ENCODE measurements at places on chromosomes 2 and 18.

GRCh38 chr18:3616142-3616541, 166.2 kb downstream of the TGIF1 start:
- no peak for DNase-seq

- no peak for DNase-seq
These were observed 193.4 kb downstream of the SOX11 start for GRCh38 chr2:5885451-5886173.

DNA sequence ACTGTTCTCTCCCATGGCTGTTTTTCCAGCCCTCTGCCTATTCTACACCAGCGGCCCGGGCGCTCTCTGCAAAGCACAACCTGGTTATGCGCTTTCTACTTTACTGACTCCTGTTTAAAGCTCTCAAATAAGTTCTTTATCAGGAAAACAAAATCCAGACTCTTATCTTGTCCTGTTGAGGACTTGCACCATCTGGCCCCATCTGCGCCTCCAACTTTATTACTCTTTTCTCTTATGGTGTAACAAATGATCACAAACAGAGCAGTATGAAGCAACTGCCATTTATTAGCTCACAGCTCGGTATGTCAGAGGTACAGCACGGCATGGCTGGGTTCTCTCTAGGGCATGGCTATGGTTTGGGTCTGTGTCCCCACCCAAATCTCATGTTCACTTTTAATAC, 236.5 kb upstream of the NT5C1B start:
- no peak for DNase-seq

- DNase-seq = no peak
These were observed 86.8 kb upstream of the ST6GAL2 start for GRCh38 chr2:106972782-106973181.

GRCh38 chr2:36277146-36277808, 78.3 kb upstream of the CRIM1 start:
- no peak for DNase-seq

GRCh38 chr2:84493514-84493913, 22.8 kb upstream of the DNAH6 start:
- DNase-seq = no peak

GRCh38 chr2:154240921-154241379, 369.2 kb downstream of the GALNT13 start:
- DNase-seq = no peak

DNA sequence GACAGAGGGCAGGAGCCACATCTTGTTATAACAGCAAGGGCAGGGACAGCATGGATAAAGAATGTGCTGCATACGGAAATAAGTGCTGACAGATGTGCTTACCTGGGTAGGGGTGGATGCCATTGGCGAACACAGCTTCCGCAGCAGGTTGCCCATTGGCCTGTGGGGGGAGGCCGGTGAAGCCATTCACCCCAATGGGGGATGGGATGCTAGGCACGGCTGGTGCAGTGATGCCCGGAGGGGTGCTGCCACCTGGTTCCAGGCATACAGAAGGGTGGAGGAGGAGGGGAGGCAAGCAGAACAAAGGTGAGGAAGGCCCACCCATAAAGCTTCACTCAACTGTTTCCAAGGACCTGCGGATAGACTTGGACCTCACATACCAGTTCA, 294.9 kb downstream of the CELF4 start:
- DNase-seq = no peak

DNA sequence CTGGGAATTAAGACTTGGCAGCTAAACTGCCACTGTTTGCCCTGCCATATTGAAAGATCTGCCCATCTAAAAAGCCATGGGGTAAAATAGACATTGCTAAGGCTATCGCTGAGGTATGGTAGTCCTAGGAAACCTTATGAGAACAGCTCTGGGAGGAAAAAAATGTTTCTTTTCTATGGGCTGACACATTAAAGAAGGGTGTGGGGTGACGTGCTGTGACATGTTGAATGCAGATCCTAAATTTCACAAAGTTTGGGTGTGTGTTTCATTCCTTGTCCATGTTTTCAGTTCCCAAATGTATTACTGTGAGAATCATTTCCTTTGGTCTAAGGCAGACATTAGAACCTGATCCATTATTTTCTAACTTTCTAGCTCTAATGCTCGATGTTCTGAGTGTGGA, 766.4 kb downstream of the BCL11A start:
- DNase-seq = no peak

- no peak for DNase-seq
These were observed 237.9 kb downstream of the TPGS2 start for GRCh38 chr18:36590621-36591580.

DNA sequence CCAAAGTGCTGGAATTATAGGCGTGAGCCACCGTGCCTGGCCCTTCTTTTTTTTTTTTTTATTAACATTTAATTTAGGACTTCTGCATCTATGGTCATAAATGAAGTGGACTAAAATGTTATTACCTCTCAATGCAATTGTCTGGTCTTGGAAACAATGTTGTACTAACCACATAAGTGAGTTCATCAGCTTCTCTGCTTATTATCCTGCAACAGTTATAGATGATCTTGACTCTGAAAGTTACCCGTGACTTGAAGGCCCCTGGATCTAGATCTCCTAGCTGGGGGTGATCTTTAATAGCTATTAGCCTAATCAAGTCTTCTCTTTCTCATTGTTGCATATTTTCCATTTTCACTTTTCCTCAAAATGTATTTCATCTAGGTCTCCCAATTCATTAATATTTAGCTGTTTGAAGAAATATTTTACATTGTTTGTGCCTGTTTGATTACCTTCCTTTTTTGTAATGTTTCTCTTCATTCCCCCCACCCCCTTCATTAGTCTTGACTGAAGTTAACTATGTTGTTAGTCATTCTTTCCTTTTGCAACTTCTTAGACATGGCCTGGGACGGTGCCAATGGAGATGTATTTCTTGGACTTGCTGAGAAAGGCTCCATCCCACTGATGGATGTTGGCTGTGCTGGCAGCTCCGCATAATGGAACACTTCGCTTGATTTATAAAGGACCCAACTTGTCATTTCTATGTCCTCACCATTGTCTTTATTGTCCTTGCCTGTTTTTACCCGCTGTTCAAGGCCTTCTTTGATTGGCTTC, 141.6 kb upstream of the RIOK3 start:
- no peak for DNase-seq

DNA sequence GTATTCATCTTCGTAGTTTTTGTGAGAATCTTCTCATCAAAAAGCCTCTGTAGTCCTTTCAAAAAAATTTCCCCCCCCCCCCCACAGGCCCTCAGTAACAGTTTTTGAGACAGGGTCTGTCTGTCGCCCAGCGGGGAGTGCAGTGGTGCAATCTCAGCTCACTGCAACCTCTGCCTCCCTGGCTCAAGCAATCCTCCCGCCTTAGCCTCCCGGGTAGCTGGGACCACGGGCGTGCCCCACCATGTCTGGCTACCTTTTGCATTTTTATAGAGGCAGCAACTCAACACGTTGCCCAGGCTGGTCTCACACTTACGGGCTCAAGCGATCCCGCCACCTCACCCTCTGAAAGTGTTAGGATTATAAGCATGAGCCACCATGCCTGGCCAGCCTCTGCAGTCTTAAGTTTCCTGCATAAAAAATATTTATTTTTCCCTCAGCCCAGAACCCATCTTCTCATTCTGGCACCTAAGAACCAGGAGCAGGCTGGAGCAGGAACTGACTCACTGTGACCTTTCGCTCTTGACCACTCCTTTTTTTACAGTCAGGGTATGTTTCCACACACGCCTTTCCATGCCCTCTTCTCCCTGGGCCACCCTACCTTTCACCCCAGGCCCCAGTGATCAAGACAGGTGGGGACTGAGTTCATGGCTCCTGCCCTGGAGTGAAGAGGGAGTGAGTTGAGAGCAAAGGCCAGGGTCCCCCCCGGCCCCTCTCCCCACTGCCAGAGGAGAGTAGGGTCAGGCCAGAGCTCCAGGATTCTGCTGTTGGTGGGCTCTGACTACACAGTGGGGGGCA, 32.5 kb upstream of the NT5DC4 start:
- no peak for DNase-seq

DNA sequence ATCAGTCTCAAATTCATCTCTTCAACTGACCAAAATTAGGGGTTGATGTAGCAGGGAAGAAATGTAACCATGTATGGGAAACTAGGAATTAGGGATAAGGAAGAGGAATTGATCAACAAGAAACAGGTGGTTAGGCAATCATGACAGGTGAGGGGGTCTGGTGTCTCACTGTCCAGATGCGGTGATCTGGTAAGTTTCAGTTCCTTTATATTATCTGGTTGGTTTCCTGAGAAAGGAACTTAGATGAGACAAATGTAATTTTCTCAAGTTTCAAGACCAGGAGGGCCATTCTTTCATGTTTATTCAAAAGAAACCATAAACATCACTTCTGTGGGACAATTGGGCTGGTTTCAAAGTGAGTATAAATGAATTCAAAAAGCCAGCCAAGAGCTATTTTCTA, 306.2 kb upstream of the KCNJ3 start:
- no peak for DNase-seq

- DNase-seq = no peak
These were observed 15.1 kb downstream of the DYSF start for GRCh38 chr2:71468279-71469015.

DNA sequence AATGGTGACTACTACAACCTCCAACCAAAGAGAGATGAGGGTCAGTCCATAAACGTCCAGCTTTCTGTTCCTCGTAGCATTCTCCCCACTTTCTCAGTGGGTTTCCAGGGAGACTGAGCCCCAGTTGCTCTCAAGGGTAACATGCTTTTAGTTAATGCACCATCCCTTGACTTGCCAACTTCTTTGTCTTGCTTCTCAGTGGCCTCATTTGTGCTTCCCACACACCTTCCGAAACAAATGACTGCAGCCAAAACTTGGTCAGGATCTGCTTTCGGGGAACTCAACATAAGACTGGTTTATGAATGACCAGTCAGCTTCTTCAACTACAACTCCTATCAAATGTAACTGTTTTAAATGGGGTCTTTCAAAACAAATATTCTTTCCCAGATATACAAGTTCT, 94.1 kb downstream of the COL6A3 start:
- DNase-seq = no peak

DNA sequence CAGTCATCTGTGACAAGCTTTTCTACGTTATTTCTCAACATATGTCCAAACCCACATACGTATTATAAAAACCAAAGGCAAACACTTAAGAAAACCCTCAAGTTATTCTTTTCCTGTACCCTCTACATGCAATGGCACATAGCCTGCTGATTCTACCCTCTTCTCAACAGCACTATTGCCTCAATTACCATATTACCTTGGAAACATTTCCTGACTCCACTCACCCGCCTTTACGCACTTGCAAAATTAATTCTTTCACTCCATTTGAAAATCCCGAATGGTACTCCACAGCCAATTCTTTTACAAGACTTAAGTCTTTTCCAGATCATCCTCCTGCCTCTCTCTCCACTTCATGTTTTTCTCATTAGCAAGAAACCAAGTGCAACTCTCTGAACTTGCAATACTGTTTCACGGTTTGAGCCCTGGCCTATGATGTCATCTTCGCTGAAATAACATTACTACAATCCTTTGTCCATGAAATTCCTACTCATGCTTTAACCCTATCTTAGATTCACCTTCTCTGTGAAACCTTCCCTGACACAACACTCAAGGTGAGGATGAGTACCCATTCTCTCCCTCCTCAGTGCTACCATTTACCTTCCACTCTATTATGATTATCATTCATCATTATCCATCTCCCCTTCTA, 29.0 kb downstream of the SESTD1 start:
- DNase-seq = no peak

GRCh38 chr2:238763471-238763995, 84.4 kb upstream of the TWIST2 start:
- DNase-seq = no peak

DNA sequence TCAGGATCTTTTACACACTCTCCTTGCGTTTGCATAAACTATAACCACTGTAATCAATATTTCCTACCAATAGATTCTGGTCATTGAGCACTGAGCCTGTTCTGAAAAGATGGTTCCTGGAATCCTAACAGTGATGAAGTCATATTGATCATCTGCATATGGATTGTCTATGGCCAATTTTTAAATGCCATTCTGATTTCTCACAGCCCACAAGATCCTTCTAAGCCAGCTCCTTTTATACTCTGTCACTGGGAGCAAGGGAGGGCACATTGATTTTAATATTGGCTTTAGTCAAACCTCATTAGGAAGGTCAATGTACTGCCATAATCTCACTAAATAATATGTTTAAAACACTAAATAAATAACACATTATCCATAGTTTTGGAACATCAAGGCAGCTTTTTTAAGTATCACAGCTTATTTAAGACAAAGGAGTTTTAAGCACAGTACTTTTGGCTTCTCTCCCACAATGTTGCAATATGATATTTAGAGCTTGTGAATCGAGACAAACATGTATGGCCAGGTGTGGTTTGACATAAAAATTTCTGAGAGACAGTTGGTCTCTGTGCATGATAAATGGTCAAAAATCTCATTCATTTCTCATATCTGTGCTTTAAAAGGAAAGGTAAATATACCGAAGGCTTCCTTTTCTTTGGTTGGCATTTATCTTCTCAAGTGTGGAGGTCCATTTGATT, 267.3 kb downstream of the MTX2 start:
- no peak for DNase-seq

DNA sequence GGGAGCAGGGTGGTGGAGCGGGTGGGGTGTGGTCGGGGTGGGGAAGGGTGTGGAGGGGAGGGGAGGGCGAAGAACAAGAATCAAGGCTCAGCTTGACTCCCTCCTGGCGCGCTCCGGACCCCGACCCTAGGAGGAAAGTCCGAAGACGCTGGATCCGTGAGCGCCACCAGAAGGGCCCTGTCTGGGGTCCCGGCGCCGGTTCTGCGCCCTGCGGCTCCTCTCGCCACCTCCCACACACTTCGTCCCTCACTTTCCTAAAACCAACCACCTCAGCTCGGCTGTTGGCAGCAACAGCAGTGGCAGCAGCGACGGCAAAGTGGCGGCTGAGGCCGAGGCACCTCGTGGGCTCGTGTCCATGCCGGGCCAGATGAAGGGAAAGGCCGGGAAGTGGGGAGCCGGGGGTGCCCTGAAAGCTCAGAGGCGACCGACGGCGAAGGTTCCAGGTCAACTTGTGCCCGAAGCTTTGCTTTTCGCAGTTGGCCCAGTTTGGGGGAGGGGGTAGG, 2.1 kb downstream of the KLHL14 start:
- DNase-seq = peak; percentile 49

DNA sequence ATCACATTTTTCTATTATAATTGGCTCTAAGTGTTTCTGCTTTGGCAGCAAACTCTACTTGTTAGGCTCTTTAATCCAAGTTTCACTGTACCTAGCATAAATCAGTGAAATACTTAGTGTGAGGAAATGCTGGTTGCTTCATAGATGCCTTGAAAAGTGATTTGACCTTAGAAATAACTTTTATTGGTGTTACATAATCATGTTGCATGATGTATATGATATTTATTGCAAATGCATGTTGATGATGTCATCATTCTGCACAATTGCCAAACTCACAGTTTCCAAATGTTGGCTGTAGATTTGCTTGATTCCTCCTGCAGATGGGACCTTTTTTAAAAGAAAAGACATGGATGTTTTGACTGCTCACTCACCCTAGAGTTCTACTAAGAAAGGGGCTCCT, 137.6 kb upstream of the BCL2L11 start:
- no peak for DNase-seq

GRCh38 chr18:9751371-9752031, 43.4 kb downstream of the RAB31 start:
- DNase-seq = no peak

DNA sequence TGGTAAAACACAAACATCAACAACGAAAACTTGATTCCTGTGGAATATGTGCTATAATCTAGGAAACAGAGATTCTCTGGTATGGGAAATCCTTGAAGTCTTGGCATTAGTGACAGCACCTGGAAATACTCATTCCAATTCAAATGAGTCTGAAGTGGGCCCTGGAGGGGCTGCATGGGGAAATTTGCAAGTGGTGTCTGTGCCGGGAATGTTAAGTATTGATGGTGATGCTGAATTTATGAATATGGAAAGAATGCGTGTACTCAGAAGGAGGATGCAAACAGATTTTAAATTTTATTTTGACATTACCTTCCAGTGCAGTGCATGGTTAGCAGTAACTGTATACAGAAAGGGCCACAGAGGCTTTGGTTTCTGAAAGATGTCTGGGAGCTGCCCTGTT, 37.2 kb downstream of the PTPRM start:
- no peak for DNase-seq
